ENCODE measurements at places on chromosomes 6 and 20. TPM values are rescaled to one million over a fixed set of nuclear protein-coding genes. Genes with fewer than 3 reads are reported as not detected.

The IL20RA gene
- polyA plus RNA-seq, result 2.1 TPM

DNA sequence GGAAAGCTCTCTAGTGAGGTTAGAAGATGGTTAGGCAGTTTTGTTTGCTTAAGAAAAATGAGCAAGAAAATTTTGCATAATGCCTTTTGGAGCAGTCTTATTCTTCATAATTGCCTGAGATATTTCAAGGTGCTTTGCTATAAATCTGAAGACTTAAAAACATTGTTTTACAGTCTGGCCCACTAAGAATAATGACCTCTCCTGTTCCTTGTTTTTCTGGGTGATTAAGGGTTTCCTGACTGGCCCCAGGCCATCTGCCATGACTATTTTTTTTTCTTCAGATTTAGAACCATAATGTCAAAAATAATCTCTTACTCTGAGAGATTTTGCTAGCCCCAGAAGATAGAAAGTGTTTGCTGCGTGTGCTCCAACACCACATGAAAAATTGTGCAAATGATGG lies 72.3 kb upstream of the CENPW start:
- no peak for DNase-seq

The POFUT1 gene
- 42.3 TPM for polyA plus RNA-seq

DNA sequence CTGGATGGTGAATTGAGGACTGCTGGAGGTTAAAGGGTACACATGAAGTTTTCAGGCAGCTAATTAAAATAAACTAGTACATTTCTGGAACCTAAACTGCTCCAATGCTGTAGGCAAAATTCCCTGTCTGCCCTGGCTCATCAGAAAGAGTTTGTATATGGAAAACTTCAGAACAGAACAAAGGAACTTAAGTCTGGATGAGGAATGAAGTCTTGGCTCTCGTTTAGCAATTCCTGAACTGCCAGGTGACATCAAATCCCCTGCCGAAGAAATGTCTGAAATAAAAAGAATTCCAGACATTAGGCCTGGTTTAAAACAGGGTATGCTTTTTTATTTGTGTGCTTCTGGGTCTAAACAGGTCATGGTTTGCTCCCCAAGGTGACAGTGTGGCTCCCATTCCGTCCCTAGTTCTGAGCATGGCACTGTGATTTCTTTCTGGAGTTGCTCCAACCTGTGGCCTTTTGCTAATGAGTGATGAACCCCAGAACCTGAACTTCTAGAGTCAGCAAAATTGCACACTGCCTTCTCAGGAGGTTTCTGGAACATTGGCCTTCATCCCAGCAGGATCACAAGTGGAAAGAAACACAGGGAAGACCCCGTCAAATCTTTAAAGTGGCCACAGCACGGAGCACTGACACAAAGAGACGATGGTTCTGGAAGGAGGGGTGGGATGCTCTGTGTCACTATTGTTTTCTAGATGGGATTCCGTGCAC lies 129.4 kb upstream of the NAA20 start:
- DNase-seq, result no peak

The SULF2 gene
- polyA plus RNA-seq, result 71.7 TPM

DNA sequence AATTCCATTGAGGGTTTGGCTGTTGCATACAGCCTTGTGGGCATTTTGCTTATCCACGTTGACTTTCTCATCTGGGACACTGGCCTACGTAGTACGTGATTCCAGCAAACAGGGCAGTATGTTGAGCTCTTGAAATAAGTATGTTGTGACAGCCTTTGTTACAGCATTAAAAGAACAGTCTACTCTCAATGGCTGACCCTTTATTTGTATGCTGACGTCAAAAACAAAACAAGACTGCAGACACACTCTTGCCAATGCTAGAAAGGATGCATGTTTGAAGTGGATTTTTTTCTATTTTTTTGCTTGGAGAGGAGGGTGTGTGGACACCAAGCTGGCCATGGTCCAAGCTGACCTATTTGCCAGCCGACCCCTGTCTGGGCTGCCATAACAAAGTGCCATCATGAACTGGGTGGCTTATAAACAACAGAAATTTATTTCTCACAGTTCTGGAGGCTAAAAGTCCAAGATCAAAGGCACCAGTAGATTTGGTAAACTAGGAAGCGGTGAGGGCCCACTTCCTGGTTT lies 10.8 kb upstream of the SNHG17 start:
- no peak for DNase-seq

DNA sequence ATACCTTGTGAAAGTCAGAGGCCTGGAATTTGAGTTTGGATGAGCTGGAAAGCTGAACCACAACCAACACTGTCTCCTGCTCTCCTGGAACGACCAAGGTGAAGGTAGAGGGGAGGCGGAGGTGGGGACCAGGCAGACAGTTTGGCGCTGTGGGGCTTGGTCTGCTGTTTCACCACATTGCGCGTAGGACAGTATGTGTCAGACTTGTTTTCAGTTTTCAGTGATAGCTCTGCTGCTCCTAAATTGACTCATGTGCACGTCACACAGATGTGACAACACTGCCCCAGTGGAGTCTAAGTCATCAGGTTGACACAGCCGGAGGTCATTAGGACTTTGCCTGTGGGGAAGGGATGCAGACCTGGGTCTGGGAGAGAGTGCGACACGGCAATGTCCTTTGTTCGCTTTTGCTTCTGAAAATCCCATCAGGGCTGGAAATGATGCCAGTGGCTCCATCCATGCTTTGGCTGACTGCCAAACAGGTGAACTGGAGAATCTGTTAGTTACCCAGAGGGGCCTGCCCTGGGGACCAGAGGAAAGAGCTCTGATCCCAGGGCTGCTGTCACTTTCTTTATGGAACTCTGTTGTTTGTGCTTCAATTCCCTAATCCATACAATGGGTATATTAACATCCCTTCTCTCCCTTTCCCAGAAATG lies 255.5 kb downstream of the CDC5L start:
- no peak for DNase-seq

GRCh38 chr20:24913076-24913628 lies 35.9 kb upstream of the CST7 start:
- no peak for DNase-seq
